Activated CD8-positive, alpha-beta memory T cell treated with anti-CD3 and anti-CD28 coated beads, Interleukin-2, amount 50 U/mL, for 48 hours (primary cell): ENCODE measurements at places on chromosomes 2 and 18.

DNA sequence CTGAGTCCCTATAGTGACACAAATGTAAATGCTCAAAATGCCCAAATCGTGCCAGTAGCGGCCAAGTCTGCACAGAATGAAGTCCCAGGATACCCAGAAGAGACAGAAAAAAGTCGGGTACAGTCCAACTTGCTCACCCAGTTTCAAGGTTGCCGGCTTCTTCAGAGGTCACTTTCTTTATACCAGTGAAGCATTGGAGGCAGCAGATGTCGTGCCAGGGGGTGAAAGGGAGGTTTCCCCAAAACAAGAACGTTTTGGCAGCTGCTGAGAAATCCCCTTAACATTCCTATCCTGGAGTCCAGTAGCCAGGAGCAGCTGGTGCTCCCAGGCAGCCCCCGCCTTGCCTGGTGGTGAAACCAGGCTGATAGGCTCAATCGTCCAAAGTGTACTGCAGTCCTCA is 58.1 kb upstream of the MCFD2 start:
- DNase-seq = no peak

DNA sequence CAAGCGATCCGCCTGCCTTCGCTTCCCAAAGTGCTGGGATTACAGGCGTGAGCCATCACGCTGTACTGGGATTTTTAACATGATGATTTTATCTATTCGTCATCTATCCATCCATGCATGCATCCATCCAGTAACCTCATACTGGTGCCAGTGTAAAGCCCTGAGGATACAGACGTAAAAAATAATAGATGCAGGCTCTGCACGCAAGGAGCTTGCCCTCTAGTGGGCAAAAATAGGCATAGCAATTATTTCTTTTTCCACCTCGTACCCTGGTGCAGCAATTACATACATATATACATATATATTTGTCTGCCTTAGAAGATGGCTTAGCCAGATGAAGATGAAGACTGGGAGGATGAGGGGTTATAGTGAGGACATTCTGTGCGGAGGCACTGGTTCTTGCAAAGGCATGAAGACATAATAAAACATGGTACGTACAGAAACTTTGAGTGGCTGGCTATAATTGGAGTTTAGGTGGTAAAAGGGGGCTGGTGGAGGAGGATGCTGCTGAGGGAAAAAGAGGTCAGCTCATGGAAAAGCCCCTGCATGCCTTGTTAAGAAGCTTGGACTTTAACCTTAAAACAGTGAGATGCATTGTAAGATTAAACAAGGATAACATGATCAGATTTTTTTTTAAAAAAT is 19.6 kb upstream of the RPIA start:
- DNase-seq = no peak

DNA sequence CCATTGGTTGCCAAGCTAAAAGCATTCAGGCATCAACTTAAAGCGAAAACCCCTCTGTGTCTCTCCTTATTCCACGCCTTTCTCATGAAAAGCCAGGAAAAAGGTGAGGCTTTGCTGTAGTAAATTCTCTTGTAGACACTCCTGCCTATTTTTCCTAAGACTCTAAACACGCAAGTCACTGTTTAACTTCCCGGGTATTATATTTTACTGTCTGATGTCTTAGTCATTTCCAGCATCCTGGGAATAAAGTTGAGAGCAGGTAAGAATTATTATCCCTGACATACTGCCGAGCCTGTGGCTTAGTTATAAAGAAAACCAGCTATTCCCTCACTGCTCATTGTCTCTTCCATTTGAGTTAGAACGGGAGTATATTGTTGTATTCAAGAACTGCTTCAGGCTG is 112.4 kb upstream of the GATA6 start:
- no peak for DNase-seq

- no peak for DNase-seq
Measured at GRCh38 chr2:218711550-218711929, 905 bp downstream of the TTLL4 start.

GRCh38 chr2:68098291-68098797 is 35.5 kb upstream of the C1D start:
- no peak for DNase-seq

GRCh38 chr18:23521271-23521670 is 18.0 kb downstream of the RMC1 start:
- no peak for DNase-seq

DNA sequence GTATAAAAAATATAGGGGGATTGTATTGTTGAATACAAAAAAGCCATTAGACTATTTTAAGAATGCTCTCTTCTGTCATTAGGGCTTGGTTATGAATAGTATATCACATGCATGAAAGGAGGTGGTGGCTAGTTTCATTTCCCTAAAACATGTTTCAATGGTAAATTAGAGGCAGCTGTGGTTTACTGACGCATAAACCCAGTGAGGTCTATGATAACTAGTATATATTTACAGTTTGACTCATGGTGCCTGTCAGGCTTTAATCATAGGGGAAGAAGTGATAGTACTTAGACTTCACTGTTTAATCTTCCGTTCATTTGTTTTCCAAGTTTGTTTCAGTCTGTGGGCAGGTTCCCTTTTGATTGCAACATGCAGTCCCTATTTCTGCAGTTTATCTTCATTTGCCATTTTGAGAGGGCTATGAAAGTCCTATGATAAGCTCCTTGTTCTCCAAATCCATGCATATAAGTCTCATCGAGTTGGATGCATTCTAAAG is 55.1 kb upstream of the MAP4K3 start:
- no peak for DNase-seq
